Activated T-cell treated with anti-CD3 and anti-CD28 coated beads for 1 hour (primary cell): ENCODE measurements at places on chromosomes 2 and 18.

DNA sequence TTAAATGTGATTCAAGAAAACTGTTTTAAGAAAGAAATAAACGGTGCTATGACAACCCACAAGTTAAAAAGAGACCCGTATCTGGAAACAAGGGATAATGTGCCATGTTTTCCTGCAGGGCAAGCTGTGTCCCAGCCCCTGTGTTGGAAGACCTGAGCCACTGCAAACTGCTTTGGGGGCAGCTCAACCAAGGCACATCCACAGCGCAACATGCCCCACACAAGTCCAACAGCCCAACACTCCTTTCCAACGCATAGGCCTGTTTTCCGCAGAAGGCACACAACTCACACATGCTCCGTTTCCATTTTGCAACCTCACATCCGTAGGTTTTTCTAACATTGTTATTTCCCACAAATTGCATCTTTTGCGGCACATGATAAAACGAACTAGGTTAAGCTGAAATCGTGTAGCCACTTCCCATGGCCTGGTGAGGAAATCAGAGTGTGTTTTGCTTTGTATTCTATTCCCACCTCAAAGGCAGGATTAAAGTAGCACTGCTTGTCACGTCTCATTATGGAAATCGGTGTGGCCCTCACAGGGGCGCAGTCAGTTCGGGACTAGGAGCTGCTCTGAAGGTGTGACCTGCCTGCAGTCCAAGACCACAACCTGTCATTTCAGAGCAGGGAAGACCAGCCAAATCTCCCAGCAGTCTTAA, 50.5 kb upstream of the ZNF516 start:
- DNase-seq = no peak

- no peak for DNase-seq
Observed at GRCh38 chr2:53535234-53535840, 232.3 kb upstream of the CHAC2 start.

- DNase-seq = no peak
Observed at GRCh38 chr2:180647221-180647620, 333.2 kb upstream of the UBE2E3 start.

DNA sequence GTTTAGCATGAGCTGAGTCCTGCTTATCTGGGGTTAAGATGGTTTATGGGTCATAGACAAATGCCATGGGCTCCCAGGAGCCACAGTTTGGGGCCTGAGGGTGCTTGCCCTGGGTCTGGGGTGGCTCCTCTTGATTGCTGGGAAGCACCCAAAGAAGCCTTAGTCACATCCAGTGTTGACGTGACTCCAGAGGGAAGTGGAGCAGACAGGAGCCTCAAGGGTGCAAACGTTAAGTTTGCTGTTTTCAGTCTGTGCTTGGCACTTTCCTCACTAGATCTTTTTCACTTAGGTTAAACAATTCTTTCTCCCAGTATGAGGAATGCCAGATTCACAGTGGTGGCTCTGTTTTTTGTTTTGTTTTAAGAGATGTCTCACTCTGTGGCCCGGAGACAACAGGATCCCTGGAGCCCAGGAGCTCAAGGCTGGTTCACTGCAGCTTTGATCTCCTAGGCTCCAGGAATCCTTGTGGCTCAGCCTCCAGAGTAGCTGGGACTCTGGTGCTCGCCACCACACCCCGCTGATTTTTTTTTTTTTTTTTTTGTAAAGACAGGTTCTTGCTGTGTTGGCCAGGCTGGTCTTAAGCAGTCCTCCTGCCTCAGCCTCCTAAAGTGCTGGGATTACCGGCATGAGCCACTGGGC, 251.3 kb downstream of the FAM210A start:
- DNase-seq = no peak

DNA sequence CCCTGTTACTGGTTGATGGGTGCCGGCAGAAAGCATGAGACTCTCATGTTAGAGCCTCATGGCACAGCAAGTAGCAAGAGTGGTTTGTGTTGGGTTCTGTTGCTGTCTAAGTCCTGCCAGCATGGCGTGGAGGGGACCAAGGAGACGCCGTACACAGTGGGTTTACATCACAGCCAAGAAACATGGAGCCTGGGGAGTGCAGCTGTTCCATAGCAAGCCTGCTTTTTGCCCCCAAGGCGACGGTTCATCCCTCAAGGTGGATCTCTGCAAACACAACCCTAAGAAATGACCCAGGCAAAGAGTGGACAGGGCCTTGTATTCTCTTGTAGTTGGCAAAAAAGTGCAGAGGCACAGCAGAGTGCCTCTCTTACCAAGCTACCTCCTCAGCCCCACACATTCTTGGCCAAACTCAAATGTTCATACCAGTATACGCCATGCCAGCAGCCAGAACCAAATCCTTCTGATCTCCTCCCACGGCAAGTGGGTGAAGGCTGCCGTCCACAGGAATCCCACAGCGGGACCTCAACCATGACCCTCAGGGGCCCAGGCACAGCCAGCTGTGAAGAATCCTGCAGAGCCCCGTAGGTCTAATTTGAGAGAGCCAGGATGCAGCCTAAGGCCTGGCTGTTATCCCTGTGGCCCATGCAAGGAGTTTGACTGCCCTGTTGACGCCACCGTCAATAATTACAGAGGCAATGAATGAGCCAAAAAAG, 19.0 kb downstream of the SNED1 start:
- no peak for DNase-seq

- no peak for DNase-seq
Observed at GRCh38 chr2:182642328-182642727, 73.7 kb upstream of the DNAJC10 start.

DNA sequence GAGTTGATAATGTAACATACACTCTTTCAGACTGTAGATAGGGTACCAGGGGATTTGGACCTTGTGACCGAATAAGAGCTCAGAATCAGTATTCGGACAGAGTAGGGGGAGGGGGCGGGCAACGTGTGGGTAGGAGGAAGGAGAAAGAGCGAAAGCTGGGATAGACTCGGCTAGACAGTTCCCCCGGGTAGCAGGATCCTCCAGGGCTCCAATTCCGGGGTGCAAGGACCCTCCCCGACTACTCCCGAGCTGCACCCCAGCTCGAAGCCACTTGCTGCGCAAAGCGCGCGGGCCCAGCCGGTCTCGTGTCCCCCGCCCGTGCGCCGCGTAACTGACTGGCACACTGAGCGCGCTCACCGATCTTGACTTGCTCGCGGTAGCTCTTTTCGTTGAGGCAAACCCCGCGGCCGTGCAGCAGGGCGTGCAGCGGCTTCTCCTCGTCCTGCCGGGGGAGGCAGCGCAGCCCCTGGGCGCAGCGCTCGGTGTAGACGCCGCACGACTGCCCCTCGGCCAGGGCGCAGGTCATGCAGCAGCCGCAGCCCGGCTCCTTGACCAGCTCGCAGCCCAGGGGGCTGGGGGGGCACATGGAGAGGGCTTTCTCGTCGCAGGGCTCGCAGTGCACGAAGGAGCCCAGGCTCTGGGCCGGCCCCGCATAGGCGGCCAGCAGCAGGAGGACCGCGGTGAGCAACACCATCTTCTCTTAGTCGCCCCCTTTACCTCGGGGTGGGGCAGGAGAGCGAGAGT, 1.1 kb downstream of the IGFBP5 start:
- DNase-seq = peak; percentile 24

DNA sequence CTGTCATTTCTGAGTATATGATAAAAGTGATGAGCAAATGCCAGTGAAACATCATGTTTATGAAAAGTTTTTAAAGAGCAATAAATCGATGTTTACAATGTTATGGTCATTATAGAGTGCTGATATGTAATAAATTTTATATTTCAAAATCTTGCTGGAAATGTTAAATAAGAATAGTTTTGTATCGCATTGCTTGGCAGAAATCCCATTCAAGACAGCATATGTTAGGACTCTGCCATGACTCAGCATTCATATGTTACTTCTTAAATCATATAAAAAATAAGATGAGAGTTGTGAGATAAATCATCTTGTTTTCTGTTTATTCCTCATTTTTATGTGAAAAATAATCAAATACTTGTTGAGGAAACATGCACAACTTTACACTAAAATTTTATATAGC, 949.9 kb upstream of the NRXN1 start:
- DNase-seq = no peak

DNA sequence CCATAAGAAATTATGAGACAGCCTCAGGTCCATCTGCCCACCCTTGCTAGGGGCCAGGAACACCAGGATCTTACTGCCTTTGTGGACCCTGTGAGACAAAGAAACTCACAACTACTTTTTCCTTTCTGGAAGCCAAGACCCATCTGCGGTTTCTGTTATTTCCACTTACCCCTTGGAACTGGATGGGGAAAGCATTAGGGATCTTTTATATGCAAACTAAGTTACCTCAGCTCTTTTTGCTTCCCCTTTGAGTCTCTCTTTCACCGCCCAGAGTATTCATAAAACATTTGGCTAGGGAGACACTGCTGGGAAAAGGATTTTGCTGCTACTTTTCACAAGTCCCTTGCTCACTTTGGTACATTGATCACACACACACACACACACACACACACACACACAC, 95.7 kb downstream of the ZNF385B start:
- no peak for DNase-seq

DNA sequence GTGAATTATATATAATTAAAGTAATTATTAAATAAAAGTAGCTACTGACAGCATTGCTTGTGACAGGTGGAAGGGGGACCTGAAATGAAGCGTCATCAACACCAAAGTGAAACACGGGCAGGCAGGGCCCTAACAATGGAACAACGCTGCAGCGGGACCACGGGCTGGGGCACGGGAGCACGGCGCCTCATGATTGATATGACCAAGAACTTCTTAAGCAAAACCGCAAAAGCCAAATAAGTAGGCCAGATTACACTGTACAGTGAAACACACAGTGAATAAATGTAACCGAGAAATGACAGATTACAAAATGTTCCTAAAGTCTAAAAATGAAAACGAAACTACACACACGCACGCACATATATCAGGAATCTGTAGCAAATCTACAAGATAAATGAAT, 81.4 kb downstream of the SNTG2 start:
- no peak for DNase-seq

DNA sequence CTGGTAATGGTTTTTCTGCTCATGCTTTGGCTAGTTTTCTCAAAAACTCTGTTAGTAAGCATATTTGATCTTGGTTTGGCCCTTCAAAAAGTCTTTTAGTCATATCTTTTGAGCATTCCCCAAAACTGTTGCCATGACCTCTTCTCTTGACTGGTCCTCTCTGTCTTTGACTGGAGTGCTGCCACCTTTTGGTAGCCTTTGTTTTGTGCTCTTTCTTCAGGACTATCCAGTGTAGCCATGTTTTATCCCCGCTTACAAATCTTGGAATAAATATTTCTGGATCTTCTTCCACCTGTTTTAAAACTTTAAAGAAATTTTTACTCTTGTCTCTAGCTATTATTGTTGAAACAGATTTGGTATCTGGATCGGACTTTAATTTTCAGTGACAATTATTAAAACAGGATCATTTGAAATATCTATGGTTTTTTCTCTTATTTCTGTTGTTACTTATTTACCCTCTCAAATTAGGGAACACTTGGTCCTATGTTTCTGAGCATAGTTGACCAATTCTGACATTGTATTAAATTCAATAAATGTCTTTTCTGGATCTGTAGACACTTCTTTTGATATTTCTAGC, 965 bp upstream of the ELOA2 start:
- no peak for DNase-seq

DNA sequence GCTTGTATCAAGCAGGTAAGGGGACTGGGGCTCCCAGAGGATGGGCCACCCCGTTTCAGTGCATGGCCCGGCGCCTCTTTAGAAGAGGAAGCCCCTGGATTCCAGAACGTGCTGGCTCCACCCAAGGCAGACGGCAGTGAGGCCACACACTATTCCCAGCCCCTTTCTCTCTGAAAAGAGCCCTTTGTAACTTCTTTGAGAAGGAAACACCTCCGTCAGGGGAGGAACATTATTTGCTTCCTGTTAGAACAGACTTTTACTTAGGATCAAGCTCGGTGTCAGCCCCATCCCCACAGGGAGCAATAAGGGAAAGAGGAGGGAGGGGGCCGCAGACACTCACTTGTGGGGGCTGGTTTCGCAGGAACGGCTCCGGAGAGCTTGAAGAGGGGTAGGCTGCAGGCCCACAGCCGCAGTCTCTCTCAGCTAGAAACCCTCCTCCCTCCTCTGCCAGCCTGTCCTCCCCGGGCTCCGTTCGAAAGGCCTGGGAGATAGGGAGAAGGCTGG, 49.6 kb upstream of the RMDN2 start:
- DNase-seq = no peak

DNA sequence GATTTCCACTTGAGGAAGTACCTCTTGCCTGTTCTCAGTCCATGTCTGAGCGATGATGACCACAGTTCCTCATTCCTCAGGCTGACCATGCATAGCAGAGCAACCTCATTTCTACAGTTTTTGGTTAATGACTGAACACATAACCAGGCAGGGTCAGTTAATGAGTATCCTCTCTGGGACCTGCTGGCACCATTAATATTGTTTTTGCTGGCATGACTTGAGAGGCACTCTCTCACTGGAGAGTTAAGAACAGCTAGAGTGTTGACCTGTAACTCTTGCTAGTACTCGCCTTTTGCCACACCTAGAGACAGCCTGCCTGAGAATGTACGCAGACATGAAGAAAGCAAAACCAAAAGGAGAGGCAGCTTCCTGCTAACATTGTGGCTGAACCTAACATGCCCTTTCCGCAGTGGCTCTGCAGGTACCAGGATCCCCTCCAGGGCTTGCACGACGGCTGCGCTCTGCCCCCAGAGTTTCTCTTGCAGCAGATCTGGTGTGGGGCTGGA, 23.9 kb downstream of the PECR start:
- peak; percentile 23 for DNase-seq

DNA sequence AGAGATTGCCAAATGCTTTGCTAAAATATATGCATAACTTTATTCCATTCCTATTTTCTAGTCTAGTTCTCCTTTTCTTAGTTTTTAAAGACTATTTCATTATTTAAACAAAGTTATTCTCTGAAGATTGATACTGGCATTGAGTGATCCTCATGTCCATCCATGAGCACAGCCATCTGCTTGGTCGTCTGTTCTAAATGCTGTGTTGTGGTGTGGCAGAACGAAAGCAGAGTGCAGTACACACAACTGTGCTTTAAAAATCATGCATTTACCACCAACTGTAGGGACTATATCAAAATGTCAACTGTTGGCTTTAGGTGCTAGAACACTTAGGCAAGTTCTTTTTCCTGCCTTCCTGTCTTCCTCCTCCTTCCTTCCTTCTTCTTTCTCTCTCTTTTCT, 226.6 kb downstream of the ACKR3 start:
- no peak for DNase-seq

DNA sequence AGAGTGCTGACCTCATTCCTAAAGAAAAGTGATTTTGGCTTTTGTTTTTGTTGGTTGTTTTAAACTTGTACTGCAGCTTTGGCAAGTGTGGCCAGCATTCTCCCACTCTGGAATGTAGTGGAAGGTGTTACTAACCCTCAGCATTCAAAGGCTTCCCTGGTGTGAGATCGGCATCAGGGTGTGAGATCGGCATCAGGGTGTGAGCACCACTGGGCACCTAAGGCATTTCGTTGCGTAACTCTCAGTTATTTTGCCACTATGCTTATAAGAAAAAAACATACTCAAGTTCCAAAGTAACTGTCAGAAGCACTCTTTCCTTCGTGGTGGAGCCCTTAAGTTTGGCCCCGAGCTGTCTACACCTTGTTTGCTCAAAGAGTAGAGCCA, 1.7 kb downstream of the CYBRD1 start:
- DNase-seq = no peak
